Foreskin keratinocyte (primary cell): ENCODE measurements at places on chromosomes 2 and 18.

DNA sequence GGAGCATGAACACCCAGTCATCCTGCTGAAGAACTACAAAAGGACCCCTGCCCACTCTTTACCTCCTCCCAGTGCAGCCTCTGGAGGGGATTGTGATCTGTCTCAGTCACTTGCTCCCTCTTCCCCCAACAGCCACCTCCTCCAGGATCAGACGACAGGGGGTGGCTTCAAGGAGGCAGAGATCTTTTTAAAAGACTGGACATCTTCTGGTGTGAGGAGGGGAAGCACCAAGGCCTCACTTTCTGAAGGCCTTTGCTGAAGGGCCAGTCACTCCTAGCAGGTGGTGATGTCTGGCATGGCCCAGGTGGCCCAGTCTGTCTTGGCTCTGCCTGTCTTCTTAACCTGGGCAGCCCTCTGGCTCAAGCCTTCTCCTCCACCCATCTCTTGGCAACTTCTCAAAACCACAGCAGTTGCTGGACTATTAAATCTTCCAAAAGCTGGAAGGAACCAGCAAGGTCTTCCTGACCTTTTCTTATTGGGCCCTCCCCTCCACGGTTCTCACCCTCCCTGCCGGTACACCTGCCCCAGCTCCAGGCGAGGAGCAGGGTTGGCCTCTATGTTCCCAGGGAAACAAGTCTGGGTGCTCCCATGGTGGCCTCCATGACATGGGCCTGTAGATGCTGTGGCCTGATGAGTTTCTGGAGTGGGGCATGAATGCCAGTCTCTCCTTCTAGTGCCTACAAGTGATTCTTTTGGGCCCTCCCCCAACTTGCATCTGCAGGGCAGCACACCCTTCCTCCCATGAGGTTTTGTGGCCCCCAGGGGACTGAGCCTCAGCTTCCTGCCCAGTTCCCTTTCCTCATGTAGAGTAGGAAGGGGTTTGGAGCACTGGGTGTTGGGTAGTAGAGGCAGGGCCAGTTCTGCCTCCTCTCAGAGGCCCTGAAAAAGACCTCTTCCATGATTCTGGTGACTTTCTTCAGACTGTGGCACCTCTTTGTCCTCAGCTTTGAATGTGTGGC, 5.0 kb upstream of the ATP6V1B1 start:
- DNase-seq = no peak

DNA sequence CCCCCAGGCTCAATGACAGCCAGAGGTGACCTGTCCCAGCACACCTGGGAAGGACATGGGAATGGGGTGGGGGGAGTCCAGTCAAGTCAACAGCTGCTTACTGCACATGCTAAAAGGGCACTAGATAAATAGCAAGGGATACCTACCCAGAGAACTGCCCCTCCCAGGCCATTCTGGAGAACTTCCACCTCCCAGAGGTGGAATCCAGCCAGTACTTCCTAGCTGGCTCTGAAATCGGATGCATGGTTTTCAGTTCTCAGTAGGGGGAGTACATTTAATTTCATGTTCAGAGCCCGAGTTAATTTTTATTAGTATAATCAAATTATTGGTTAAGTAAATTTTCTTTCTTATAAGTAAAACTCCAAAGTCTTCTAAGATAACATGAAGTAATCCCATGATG, 28.9 kb upstream of the ITGA6 start:
- no peak for DNase-seq

DNA sequence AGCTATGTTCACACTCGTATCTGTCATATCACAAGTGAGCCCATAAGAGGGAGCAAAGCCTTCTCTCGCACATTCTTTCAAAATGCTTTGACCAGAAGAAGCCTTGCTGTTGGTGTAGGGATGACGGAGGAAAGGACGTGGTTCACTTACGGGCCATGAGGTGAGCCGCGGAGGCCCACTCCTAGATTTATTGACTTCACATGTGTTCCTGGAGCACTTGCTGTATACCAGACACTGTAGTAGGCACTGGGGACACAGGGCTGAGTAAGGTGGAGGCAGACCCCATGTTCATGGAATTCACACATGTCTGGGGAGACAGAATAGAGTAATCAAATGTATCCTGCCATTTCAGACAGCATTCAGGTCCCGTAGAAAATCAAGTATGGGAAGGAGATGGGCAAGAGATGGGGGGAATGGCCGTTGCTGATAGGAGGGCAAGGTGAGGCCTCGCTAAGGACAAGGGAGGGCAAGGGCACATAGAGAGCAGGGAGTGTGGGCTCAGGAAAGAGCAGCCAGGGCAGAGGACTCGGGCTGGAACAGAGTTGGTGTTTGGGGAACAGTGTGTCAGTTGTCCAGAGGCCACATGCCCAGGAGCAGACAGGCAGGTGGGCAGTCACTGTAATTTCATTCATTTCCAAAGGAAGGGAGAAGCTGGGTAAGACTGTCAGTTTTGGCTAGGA, 182.2 kb downstream of the LDLRAD4 start:
- no peak for DNase-seq

DNA sequence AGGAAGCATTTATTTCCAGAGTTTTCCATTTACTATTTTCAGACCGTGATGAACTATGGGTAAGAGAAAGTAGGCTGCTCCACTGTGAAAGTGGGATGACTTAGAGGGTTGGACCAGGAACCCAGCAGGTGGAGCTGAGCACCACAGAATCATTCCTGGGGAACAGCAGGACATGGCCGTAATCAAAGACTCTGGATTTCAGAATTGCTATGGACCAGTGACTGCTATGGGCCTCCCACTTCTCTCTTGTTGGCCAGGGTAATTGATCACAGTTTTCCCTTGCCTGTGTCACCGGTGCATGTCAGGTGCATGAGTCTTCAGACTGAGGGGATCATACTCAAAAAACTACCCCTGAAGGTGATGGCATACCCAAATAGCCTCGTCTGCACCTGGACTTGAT, 90.6 kb upstream of the GPC1 start:
- no peak for DNase-seq

- no peak for DNase-seq
These were observed 11.0 kb downstream of the SDC1 start for GRCh38 chr2:20213651-20214565.

- no peak for DNase-seq
These were observed 20.0 kb upstream of the PTPN4 start for GRCh38 chr2:119739580-119740255.

GRCh38 chr2:189370719-189371118, 70.6 kb upstream of the WDR75 start:
- DNase-seq = peak; percentile 66

DNA sequence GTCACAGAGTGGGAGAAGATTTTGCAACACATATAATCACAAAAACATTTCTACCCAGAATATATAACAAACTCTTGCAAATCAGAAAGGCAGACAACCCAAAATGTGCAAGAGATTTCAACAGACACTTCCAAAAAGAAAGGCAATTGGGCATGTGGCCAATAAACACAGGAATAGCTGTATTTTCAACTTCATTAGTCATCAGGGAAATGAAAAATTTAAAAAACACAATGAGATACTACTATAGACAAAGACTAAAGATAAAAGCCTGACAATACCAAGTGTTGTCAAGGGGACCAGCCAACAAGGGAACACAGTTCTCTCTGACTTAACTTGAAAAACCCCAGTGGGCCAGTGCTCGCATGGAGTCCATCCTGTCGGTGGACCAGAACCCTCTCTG, 40.5 kb downstream of the MTHFD2 start:
- peak; percentile 41 for DNase-seq
